Stimulated activated CD8-positive, alpha-beta memory T cell treated with anti-CD3 and anti-CD28 coated beads, Interleukin-7, amount 100 ng/mL, for 4 hours (primary cell): ENCODE measurements at places on chromosomes 7 and 10.

GRCh38 chr7:158541346-158542010 is 46.1 kb downstream of the PTPRN2 start:
- no peak for DNase-seq

- DNase-seq = no peak
Observed at GRCh38 chr7:95686109-95686508, 86.2 kb upstream of the DYNC1I1 start.

DNA sequence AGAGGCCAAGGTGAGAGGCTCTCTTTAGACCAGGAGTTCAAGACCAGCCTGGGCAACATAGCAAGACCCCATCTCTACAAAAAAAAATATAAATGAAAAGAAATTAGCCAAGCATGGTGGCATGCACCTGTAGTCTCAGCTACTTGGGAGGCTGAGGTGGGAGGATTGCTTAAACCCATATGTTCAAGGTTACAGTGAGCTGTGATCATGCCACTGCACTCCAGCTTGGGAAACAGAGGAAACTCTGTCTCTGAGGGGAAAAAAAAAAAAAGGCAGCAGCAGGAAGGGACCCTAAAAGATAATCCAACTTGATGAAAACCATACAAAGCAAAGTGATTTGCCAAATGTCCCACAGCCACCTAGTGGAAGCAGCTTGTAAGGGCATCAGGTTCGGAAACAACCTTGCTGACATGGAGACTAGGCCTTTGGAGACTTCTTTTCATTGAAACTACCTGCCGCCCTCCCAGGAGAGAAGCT is 15.6 kb upstream of the PBLD start:
- DNase-seq = peak; percentile 13

- DNase-seq = no peak
Observed at GRCh38 chr10:122473116-122473515, 11.8 kb downstream of the HTRA1 start.
